ENCODE measurements at places on chromosomes 2 and 18.

- DNase-seq = peak; percentile 20
Observed at GRCh38 chr2:50995610-50996009, 36.3 kb downstream of the NRXN1 start.

GRCh38 chr2:219401606-219402005 lies 13.9 kb upstream of the DNPEP start:
- DNase-seq = no peak

GRCh38 chr2:171056307-171056706 lies 104.4 kb downstream of the TLK1 start:
- peak; percentile 18 for DNase-seq

GRCh38 chr2:213959589-213959988 lies 451.3 kb upstream of the VWC2L start:
- no peak for DNase-seq

- DNase-seq = no peak
Observed at GRCh38 chr2:210503725-210504191, 27.2 kb upstream of the LANCL1 start.

DNA sequence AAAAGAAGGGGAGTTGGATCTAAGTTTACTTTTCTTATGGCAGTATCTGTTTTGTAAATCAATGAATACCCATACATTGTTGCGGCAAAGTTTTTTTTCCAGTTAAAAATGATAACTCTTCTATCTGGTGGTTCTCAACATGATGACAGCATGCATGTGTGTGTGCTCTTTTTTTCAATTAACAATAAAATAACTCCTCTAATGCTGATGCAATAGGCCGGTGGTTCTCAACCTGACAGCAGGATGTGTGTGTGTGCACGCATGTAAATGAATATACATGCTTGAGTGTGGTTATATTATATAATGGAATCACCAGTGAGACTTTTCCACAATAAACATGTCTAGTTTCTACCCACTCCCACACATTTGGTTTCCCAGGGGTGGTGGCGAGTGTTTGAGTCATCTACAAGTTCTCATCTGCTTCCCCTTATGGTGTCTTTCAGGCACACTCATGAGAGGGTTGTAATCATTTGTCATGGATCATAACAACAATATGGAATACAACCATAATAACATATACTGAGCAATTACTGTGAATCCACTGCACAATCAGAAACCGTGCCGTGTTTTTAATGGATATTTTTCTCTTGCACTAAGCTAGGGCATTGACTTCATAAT lies 31.2 kb downstream of the PARD3B start:
- DNase-seq = no peak

- peak; percentile 20 for DNase-seq
Observed at GRCh38 chr2:29632018-29632417, 289.4 kb downstream of the ALK start.

DNA sequence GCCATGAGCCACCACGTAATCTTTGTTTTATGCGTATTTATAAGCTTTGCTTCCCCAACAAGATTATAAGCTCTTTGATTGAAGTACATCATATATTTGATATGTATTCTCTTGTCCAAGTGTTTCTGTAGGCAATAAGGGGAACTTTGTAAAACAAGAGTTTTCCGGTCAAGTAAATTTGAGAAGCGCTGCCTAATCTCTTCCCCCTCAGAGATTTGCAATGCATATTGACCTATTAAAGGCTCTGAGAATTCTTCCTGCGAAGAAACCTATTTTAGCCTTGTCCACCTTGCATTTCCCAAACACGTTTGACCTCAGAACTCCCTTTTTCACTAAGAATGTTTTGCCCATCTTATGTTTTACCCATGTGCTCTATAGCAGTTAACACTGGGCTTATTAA lies 26.9 kb upstream of the CASP10 start:
- no peak for DNase-seq

DNA sequence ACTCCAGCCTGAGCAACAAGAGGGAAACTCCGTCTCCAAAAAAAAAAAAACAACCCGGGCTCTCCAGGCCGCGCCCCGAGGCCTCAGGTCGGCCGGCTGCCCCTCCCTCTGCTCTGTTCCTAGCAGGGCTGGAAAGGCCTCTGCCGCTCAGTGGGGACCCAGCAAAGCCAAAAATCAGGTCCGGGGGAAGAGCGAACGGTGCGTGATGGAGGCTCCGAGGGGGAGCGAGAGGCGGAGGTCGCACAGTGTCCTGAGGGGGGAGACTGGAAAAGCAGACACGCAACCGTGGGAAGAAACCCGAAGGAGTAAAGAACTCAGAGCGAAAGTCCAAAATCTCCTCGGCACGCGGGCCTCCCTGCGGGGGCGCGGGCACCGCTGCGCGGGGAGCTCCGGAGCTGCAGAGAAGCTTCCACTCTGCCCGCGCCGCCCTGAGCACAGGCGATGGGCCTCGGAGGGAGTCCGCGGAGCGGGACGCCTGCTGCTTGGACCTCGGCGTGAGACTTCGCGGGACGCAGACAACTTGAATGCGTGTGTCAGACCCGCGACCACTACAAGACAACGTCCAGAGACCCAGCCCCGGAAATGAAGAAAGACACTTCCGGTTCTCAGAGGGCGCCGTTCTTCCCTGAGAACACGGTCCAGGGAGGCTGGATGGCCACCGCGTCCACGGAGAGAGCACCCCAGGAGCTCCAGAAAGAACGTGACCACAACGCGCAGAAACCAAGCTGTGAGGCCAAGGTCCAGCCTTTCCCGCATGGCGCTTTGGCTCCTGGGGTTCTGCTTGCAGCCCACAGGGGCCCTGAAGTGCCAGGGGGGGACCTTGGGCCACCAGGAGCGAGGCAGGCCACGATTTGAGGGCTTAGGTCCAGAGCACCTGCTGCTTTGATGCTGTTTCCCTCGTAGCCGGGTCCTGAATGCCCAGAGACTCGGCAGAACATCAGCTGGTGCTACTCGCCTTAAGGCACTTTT lies 219.8 kb downstream of the DPP10 start:
- DNase-seq = no peak
